GM20000 (cell line): ENCODE measurements at places on chromosomes 4 and X.

GRCh38 chr4:147586637-147587036 lies 30.6 kb upstream of the TMEM184C start:
- DNase-seq, result peak; percentile 40

- no peak for DNase-seq
Measured at GRCh38 chr4:79296768-79297428, 29.0 kb downstream of the NAA11 start.

- DNase-seq, result no peak
Measured at GRCh38 chrX:99722094-99722493, 688.0 kb downstream of the PCDH19 start.

- DNase-seq, result no peak
Measured at GRCh38 chr4:26525771-26526150, 35.5 kb upstream of the CCKAR start.

DNA sequence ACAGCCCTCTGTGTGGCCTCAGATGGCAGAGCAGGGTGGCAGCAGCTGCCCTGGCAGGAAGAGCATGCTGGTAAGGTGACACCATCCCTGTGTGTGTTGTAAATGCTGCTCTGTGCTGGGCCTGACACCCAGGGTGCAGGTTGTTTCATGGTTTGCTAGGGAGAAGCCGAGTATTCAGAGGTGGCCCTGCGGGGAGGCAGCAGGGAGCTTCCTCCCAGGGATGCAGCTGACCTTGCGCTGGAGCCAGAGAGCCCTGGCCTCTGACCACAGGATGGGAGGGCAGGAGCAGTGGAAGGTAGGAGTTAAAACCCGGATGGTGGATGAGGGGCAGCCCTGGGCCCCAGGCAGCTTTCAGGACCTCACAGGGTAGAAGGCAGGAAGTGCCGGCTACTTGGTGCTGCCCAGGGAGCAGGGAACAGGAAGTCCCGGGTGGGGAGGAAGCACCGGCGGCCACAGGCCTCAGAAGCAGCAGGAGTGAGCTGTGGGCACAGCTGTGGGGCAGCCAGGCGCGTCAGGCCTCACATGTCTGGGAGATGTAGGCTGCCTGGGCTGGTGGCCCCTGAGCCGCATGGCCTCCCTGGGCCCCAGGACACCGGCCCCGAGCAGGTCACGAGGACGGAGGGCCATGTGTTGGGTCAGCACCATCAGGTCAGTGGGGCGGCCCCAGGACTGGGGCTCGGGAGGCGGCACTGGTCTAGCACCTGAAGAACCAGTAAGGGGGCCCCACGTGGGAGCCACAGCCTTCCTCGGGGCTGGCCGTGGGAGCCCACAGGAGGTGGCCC lies 19.1 kb downstream of the SH3BP2 start:
- peak; percentile 78 for DNase-seq

DNA sequence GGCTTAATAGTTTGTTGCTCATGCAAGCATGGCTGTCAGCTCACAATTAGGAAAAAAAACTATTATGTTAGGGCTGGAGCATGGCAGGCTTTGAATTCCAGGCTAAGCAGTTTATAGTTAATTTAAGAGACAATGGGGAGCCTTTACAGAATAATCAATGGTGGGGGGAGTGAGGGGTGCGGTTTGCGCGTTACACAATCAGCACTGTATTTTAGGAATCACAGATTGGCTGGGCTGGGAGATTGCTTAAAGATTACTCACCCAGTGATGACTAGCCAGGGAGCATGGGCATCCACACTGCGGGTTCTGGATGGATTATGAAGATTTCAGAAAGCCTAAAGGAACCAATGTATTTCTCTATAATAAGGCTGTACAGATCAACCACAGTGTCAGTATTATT lies 186.6 kb downstream of the SOX3 start:
- DNase-seq, result no peak

DNA sequence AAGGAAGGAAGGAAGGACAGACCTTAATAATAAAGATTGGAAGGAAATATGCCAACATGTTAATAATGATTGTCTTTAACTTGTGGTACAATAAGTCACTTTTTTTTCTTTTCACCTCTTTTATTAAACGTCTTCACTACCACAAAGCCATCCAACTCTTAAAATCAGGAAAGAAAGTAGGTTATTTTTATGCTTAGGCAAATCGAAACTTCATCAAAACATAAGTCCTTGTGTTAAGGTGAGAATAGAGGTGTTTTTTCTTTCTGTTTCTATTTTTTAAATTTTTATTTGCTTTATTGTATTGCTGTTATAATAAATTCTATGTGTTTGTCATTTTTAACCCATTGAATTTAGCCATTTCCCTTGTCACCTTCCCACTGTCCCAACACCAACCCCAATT lies 26.5 kb downstream of the BLOC1S4 start:
- DNase-seq, result no peak

DNA sequence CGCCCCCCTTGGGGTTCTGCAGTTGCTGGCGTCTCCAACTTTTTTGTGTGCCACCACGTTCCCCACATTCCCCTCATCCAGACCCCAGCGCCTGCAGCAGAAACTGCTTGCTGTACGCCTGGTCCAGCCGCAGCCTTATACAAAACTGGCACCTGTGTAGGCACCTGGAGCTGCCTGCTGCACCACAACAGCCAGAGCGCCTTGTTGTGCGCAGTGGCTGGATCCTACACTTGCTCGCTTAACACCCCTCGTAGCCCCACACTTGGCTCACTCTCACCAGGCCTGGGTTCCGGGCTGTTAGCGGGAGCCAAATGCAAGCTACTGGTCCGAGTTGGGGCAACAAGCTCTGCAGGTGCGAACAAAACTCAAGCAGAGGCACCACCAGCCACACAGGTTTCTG lies 136.8 kb downstream of the TECRL start:
- DNase-seq, result no peak
